Neuronal stem cell (in vitro differentiated cells): ENCODE measurements at places on chromosomes 12 and 14.
A peak's percentile ranks its signal among the peaks of the same experiment; 100 is the strongest.

- DNase-seq, result no peak
Observed at GRCh38 chr14:83207550-83207949, 1673.9 kb upstream of the SEL1L start.

GRCh38 chr12:1470051-1470450, 124.3 kb downstream of the FBXL14 start:
- DNase-seq, result no peak

GRCh38 chr12:50620109-50620977, 115.6 kb downstream of the DIP2B start:
- DNase-seq, result peak; percentile 27

DNA sequence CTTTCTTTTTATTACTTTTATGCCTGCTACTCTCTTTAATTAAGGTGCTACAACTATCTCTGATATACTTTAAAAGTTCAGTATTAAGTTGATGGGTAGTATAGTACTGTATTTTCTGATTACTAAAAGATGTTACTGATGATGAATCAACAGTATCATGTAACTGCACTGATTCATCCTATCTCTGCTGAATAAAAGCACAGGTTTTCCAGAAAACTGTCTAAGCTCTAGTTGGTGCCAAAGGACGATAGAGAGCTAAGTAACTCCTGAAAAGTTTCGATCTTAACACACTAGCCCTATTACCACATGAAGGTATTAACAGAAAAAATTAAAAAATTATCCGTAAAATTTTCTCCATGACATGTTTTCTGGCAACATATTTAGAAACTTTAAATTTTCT, 2.1 kb downstream of the SCAF11 start:
- DNase-seq, result no peak

DNA sequence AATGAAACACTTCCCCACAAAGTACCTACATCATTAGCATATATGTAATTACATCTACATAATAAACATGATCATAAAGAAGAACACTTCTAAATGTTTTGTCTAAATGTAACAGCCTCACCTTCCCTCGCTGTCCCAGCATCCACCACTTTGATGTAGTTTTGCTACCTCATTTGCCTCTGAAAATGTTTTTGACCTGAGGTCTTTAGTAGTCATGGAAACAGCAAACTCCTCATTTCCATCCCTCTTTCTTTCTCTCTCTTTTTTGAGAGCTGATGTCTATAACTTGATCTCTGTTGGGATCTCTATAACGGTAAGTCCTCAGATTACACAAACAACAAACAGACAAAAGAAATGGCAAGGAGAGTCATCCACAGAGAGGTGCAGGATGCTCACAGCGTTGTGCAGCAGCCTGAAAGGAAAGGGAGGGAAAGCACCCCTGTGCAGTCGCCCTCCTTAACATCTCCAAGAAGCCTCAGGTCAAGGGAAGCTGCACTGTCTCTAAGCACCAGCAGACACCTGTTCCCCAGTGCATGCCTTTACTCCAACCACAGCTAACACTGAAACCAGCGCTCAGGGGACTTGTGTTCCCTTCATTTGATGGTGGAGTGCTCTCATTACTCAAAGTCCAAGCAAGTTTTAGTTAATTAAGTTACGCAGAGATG, 268.7 kb downstream of the TMEM132D start:
- no peak for DNase-seq

GRCh38 chr14:86221755-86222154, 691.8 kb downstream of the FLRT2 start:
- no peak for DNase-seq

DNA sequence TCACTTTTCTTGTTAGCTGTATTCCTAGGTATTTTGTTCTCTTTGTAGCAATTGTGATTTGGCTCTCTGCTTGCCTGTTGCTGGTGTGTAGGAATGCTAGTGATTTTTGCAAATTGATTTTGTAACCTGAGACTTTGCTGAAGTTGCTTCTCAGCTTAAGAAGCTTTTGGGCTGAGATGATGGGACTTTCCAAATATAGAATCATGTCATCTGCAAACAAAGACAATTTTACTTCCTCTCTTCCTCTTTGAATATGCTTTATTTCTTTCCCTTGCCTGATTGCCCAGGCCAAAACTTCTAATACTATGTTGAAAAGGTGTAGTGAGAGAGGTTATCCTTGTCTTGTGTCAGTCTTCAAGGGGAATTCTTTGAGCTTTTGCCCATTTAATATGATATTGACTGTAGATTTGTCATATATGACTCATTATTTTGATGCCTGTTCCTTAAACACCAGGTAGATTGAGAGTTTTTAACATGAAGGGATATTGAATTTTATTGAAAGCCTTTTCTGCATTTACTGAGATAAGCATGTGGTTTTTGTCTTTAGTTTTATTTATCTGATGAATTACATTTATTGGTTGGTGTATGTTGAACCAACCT, 26.7 kb downstream of the CLECL1 start:
- DNase-seq, result no peak

- DNase-seq, result no peak
Observed at GRCh38 chr14:21454843-21455544, 929 bp downstream of the CHD8 start.

DNA sequence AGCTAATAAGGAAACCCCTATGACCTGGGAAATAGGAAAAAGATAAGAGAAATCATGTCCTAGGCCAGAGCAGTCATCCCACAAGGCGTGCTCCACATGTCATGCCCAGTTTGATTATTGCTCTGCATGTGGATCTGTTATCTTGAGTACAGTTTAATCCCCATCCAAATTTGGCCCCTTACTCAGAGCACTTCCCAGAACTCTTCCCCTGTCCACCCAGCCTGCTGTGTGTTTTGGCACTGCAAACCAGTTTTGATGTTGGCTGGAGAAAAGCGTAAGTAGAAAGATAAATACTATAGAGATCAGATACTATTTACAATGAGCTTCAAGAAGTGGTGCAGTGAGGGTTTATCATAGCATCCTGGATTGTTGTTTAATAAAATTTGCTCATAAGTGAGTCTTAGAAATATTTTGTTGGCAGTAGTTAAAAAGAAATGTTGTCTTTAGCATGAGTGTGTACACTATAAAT, 83.8 kb downstream of the PTPRB start:
- no peak for DNase-seq

DNA sequence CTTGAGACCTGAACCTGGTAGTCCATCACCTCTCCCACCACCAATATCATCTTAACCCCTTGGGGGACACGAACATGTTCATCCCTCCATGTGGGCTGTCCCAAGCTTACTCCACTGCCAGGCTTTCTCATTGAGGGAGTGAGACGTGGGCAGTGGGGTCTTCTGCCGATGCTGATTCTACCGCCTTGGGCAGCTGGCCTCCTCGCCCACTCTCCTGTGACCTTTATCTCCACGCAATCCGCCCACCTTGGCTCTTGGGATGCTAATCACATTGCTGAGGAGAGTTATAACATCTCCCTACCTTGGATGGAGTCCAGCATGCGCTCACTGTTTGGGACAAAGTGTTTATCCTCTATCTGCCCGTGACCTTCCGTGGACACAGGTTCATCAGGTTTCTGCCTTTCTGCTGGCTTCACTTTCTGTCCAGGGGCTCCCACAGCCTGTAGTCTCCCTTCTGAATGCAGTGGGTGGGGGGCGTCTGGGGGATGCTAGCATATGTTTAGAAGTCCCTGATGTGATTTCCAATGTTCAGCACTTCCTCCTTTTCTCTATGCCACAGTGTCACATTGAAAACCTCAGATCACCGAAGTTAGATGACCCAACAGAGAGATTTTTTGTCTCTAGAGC, 53.2 kb upstream of the ESRRB start:
- no peak for DNase-seq

GRCh38 chr12:128336204-128337070, 69.5 kb downstream of the TMEM132C start:
- DNase-seq, result no peak

DNA sequence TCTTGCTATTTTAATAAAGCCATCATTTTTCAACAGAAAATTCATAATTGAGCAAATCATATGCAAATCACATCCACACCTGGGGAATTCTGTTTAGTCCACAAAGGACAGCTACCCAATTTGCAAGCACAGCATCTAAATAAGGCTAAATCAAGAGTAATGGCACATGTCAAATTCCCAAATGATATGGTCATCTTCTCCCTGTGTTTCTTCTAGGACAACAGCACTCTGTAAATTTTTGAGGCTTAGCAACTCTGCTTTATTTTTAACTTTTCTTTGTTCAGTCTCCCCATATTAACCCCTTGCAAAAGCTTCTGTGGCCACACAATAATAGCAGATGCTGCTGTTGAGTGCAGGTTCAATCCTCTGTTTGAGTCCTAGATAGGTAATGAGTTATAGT, 155.6 kb upstream of the DAAM1 start:
- DNase-seq, result no peak

DNA sequence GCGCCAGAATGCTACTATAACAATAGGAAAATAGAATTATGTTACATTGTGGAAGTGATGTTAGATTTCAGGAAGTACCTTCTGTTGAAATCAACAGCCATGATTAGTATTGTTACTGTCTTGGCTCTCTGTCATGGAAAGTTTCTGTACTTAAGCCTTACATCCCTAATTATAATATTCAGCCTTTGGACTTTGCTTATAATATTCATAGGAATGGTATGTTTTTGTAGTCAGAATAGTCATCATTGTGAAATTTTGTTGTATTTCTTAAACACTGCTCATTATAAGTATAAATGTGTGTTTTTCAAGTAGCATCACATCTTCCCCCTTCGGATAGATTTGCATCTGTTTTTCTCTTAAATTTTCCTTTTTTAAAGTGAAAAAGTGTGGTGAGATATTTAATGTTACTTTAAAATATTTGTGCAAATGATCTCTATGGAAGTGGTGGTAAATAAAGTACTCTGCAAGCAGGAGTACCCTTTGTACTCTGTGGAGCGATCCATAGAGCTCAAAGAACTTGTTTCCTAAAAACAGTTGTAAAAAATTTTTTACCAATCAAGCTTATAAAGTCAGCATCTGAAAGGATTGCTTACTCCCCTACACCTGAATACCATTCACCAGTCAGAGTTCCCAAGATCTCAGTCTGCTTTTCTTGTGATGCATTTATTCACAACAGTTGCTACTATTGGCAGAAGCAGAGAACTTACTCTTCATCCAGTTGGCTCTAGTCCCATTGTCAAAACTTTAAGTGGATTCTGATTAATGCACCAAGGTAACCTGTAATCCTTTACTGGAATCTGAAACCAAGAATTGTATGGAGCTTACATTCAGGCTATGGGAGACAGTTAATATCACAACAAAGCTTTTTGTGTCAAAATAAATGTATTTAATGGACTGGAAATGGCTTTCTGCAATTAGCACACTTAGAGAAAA, 87.8 kb downstream of the RIC8B start:
- no peak for DNase-seq

DNA sequence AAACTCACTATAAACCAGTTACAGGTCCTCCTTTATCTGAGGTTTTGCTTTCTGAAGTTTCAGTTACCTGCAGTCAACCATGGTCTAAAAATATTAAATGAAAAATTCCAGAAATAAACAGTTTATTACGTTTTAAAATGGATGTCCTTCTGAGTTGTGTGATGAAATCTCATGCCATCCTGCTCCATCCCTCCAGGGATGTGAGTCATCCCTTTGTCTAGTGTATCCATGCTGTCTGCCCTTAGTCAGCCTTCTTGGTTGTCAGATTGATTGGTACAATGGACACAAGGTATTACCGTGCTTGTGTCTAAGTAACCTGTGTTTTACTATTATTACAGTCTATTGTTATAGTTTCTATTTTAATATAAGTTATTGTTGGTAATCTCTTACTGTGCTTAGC, 328.3 kb downstream of the APAF1 start:
- DNase-seq, result no peak

GRCh38 chr12:123941624-123942237, 30.9 kb downstream of the CCDC92 start:
- no peak for DNase-seq

GRCh38 chr12:21825886-21826617, 51.5 kb upstream of the KCNJ8 start:
- DNase-seq, result no peak
